ENCODE measurements at places on chromosomes 5 and 9.

GRCh38 chr5:95384485-95385213 lies 6.5 kb upstream of the FAM81B start:
- no peak for DNase-seq

GRCh38 chr9:35920051-35920620 lies 10.8 kb downstream of the SPAAR start:
- DNase-seq = no peak

DNA sequence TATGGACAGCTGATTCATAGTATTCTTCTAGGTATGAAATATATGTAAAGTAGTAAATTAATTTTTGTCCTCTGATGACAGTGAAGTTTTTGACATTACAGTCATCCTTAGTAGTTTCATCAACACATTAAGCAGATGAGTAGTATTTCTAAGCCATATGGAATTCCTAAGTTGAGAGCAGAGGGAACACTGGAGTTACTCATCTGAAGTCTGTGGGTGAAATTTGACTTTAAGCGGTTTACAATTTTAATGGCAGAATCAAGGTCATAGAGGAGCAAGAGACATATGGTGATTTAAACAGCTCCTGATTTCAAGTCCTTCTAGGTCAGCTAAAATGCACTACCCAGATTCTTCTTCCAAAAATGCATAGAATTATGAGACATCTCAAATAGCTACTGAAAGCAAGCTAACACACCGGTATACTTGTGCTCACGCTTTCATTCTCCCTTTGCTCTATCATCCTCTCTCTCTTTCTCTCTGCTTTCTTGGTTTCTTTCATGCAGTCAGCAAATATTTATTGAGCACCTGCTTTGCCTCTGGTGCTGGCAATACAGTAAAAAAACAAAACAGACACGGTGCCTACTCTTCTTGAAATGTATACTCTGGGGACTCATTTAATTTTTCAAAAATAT lies 235.9 kb downstream of the FER start:
- no peak for DNase-seq

- DNase-seq = no peak
Observed at GRCh38 chr5:123428521-123429220, 5.5 kb upstream of the CEP120 start.

Measured in activated CD8-positive, alpha-beta memory T cell treated with anti-CD3 and anti-CD28 coated beads for 1 hour (primary cell).